ENCODE measurements at places on chromosomes 2 and 18.

DNA sequence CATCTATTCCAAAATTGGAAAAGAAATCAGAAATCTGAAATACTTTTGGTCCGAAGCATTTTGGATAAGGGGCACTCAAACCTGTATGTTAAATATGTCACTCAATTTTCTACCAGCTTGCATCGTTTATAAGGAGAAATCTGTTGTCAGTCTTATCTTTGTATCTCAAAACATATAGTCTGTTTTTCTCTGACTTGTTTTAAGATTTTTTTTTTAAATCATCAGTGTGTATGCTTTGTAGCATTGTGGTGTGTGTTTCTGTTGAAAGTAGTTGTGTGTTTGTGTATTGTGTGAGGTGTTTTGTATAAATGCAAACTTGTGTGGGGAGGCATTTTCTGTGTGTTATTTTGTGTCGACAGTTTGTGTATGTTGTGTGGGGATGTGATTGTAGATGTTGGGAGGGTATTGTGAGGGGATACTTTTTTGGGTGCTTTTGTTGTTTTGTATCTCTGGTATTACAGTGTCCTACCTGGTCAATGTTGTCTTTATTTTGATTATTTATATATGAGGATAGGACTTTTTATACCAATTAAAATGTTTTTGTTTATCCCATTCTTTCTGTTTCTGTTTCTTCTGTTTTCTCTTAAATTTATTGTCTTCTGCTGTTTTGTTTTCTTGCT lies 30.9 kb downstream of the SMCHD1 start:
- DNase-seq: no peak

DNA sequence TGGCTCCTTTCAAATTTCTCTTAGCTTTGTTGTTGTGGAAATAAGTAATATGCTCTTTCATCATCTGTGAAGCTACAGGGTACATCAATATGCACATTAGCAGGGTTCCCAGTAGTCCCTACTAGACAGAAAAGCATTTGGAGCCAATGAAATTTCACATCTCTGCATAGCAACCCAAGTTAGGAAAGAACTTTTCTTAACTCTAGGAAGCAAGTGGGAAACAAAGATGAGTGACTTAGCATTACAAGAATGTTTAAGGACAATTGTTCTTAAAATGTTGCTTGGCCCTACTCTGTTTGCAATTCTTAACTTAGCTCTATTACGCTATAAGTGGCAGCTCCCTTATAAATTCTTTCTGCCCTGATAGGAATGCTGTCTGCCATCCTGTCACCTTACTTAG lies 39.6 kb downstream of the ZEB2 start:
- no peak for DNase-seq

DNA sequence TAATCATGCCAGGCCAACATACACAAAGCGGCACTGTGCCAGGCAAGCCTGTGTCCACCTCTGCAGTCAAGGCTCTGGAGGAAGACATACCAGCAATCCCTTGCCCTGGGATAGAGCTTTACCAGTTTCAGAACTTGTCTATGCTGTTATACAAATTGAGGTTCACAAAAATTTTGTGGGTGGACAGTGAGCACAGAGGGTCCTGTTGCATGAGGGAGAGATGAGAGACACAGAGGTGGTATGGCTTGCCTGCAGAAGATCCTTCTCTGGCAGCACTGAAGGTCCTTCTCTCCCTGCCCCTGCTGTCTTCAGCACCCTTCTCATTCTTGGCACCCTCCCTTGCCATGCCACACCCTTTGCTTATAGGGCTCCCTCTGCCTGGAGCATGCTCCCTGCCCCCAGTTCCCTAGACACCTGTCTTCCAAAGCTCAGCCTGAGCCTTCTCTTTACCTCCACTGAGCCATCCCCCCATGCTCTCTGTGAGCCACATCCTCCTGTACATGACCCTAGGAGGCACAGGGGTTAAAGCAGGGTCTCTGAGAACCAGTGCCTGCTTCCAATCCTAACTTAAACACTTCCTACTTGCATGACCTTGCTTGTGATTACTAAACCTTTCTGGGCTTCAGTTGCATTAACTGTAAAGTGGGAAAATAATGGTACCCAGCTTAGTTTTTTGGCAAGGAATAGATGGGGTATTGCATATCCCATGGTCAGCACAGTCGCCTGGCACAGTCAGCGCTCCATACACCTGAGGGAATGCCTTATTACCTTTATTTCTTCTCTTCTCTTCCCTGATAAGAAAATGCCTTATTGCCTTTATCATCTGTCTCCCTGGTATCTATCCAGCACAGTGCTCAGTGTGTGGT lies 857 bp downstream of the FABP1 start:
- no peak for DNase-seq

DNA sequence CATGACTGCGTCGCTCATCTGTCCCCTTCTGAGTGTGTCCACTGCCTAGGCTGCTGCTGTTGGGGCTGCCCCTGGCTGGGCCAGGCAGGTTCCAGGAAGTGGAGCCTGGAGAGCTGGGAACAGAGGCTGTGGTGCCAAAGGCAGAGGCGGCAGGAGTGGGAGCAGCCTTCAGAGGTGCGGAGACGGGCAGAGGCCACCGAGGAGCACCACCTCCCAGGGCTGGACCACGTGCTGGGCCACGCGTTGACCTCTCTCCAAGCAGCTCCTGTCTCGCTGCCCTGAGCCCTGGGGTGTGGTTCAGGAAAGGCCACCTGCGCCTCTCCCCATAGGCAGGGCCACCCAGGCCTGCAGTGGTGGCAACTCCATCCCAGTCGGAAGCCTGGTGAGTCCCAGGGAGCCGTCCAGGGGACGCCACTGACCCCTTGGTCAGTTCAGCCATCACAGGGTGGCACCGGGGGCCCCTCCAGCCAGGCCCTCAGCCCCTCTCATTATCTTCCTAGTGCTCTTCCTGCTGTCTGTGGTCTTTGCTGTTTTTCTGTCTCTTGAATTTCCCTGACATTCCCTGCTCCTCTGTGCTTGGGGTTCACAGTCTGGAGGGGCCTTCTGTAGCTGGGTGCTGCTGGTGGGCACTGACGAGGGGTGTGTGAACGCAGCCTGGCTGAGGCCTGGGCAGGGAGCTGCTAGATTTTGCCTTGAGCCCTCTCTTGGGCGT lies 122.8 kb upstream of the HS6ST1 start:
- no peak for DNase-seq

GRCh38 chr18:12921178-12921577 lies 26.6 kb upstream of the SEH1L start:
- DNase-seq: no peak

DNA sequence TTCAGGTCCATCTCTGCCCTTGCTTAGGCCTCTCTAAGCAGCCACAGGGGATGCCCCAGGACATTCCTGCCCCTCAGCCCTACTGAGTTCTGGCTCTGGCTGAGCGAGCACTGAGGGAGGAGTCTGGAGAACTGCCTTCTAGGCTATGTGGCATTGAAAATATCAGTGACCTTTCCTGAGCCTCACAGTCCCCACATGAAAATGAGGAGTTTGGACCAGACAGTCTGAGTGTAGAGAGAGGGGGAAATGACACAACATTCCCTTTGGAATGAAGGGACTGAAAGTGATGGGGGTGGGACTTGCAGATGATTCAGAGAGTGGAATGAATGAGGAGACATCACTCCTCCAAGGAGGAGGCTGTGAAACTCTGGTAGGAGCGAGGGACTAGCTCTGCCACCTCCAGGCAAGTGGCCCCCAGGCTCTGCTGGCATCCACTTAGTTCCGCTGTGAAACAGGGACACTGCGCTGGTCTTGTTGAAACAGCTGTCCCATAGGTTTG lies 8.0 kb downstream of the TNS1 start:
- DNase-seq: no peak

DNA sequence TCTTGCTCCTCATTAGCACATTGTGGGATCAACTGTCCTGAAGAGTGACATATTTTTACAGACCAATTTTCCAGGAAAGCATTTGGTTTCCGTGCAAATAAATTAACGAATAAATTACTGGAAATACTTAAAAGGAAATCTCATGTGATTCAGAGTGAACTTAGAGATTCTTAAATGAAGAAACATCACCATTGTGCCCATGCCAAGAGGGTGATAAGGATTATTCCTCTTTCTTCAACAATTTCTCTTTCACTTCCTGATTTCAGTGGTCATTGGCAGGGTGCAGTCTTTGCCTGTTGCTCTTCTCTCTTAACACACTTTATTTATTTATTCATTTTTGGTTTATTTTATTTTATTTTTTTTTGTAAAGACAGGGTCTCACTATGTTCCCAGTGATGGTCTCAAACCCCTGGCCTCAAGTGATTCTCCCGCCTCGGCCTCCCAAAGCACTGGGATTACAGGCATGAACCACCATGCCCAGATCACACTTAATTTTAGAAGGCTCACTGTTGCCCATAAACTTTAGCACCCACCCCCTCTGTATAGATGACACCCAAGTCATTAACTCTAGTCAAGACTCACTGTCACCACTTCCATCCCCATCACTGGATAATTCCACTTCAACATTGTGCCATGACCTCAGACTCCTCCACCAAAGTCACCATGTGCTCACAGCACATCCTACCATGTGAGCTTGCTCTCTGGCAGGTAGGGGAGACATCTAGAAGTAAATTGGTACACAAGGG lies 92.6 kb upstream of the CERS6 start:
- DNase-seq: no peak

- no peak for DNase-seq
Measured at GRCh38 chr2:15579641-15580040, 12.0 kb upstream of the DDX1 start.

- no peak for DNase-seq
Measured at GRCh38 chr2:220701115-220701514, 871.0 kb downstream of the EPHA4 start.

DNA sequence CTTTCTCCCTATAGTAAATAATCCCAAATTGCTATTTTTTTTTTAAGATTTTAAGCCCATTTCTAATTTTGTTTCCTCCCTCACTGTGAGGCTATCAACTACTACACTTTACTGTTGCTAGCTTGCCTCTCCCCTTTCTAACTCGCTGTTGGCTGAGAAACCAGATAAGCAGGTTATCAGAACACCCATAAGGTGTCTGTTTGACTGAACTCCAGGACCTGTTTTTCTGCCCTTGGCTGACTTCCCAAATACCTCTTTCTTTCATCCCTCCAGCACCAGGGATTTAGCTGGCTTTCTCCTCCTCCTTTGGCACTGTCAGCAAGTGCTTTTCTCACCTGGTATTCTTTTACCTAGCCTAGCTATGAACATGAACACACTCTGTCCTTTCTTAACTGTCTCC lies 11.1 kb downstream of the TRAK2 start:
- DNase-seq: peak; percentile 85

DNA sequence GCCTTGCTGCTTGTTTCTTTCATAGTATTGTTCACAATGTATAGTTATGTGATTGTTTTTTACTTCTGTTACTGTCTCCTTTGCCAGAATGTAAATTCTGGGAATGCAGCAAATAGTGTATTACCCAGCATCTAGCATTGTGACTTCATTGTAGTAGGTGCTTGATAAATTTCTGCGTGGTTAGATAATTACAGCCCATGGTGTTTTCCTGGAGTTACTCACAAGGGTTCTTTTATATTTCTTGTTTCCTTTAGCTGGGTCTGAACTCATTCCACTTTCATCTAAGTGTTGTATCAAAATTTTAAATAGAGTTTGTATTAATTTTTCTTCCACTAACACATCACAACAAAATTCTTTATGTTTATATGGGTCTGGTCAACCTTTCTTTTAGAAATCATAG lies 132.6 kb downstream of the MAP4K4 start:
- DNase-seq: no peak

All from NCI-H2029 (cell line).